ENCODE measurements at places on chromosomes 5 and 9. TPM values are rescaled to one million over a fixed set of nuclear protein-coding genes. Genes with fewer than 3 reads are reported as not detected.

PROB1 gene
- total RNA-seq, result 3.2 TPM

C9orf153 gene
- not detected for total RNA-seq

HMCN2 gene
- total RNA-seq, result 12.4 TPM

C5orf58 gene
- 3.0 TPM for total RNA-seq

SLC23A1 gene
- not detected for total RNA-seq

SIGMAR1 gene
- total RNA-seq, result 109 TPM

PTPA gene
- 186 TPM for total RNA-seq

DMRTA1 gene
- 2.6 TPM for total RNA-seq

MTRR gene
- total RNA-seq, result 39.1 TPM

OTP gene
- not detected for total RNA-seq

ACSL6 gene
- 4.8 TPM for total RNA-seq

TAF11L5 gene
- not detected for total RNA-seq

PCDHA10 gene
- total RNA-seq, result 12.0 TPM

BTNL8 gene
- total RNA-seq, result 0.96 TPM

SARDH gene
- 15.2 TPM for total RNA-seq

NEUROG1 gene
- not detected for total RNA-seq

SEC61B gene
- 153 TPM for total RNA-seq

FIBCD1 gene
- total RNA-seq, result 8.8 TPM

NANS gene
- total RNA-seq, result 66.7 TPM

REEP2 gene
- total RNA-seq, result 51.1 TPM

TMC1 gene
- total RNA-seq, result 0.31 TPM

FBP1 gene
- 5.7 TPM for total RNA-seq

TNFSF8 gene
- not detected for total RNA-seq

PCDHB9 gene
- total RNA-seq, result 2.3 TPM

TPD52L3 gene
- total RNA-seq, result not detected

SKP1 gene
- total RNA-seq, result 280 TPM

RIMOC1 gene
- total RNA-seq, result 30.5 TPM

ZNF474 gene
- total RNA-seq, result not detected

GGTA1 gene
- total RNA-seq, result not detected

AQP7 gene
- 0.23 TPM for total RNA-seq

PCDHGA8 gene
- 2.1 TPM for total RNA-seq

LRRTM2 gene
- total RNA-seq, result not detected

OR1L4 gene
- total RNA-seq, result not detected

ZNF483 gene
- 65.9 TPM for total RNA-seq

ANGPTL2 gene
- total RNA-seq, result 4.5 TPM

PCDHA1 gene
- total RNA-seq, result 2.7 TPM

CDKN2B gene
- total RNA-seq, result 0.73 TPM

PCDHGA3 gene
- 0.92 TPM for total RNA-seq

CCDC171 gene
- 2.8 TPM for total RNA-seq

SLC31A2 gene
- total RNA-seq, result 1.7 TPM

CMBL gene
- total RNA-seq, result 34.0 TPM

BICD2 gene
- total RNA-seq, result 38.7 TPM

MLANA gene
- total RNA-seq, result not detected

NPR3 gene
- total RNA-seq, result 0.23 TPM
